ENCODE measurements at places on chromosomes 3 and 15.

DNA sequence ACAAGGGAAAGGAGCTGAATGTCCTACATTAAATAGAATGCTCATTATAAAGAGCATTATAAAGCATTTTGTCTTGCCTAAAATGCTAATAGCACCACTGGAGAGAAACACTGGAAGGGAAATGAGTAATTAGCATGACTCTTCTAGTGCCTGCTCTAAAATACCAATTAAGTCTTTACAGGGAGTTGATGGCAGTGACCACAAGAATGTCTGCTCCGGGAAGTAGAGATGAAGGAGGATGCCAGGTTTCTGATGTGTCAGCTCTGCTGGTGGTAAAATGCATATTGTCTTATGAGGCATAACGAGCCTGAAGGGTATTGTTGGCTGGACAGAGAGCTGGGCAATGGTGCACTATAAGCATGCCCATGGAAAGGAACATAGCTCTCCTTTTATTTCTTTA is 49.5 kb downstream of the MYLK start:
- DNase-seq = no peak

GRCh38 chr3:195522254-195523023 is 20.7 kb downstream of the PPP1R2 start:
- DNase-seq = no peak

DNA sequence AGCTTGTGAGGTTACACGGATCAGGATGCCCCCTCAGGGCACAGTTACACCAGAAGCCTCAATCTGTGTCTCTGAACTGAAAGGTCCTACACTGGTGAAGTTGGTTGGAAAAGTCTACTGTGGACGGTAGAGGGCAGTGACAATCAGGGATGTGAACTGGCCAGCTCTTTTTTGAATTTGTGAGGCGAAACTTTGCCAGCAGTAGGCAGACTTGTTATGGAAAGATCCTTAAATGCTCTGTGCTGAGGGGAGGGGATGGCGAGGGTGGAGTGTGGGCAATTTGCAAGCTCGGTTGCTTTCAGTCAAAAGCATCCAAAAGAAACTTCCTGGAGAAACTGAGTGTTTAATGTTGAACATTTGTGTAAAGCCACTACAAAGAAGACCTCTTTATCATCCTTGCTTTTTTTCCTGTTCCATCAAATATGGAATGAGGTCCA is 127.4 kb upstream of the ABHD17C start:
- DNase-seq = no peak

GRCh38 chr15:48550822-48551525 is 94.5 kb downstream of the FBN1 start:
- DNase-seq = no peak

- no peak for DNase-seq
Observed at GRCh38 chr3:41244620-41245336, 45.5 kb downstream of the CTNNB1 start.

GRCh38 chr3:87624860-87625259 is 348.5 kb upstream of the POU1F1 start:
- no peak for DNase-seq

DNA sequence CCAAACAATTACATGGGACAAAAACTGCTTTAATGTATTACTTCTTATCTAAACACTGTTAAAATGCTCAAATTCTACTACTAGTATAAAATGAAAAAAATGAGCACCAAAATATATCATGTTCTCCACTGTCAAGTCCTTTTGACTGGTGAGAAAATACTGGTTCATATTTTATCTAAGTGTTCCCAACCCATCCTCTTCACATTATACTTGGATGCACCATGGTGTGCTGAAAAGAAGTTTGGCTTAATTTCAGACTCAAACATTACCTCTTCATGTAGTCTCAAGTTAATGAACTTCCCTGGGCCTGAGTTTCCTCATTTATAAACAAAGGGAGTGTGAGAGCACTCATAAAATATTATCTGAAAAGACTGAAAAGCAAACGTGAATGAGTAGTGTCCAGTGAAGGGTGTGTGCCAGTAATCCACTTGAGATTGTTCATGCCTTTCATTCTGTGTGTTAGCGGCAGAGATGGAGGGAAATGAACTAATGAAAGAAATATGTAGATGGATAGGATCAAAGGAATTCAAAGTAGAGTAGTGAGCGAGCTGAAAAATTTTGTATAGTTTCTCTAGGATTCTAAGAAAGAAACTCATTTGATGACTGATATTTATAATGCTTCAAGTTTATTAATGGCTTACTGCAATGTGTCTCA is 263.2 kb downstream of the NLGN1 start:
- no peak for DNase-seq

- DNase-seq = no peak
Observed at GRCh38 chr3:130426206-130426605, 80.7 kb downstream of the COL6A5 start.

DNA sequence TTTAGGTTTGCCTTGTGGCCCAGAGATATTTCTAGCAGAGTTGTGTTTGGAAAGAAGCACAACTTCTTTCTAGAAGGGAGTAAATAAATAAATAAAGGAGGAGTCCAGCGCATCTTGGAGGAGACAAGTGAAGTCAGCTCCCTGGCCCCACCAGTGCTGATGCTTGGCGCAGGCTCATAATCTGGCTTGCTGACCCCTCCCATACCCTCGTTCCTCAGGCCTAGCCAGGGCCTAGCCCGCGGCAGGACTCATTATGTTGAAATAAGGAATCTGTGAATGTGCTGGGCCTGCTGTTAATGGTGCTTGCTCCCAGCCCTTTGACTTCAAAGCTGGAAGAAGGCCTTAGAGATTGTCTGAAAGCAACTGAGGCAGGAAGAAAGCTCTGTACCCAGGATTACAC is 3.1 kb downstream of the ZNF710 start:
- no peak for DNase-seq

- no peak for DNase-seq
Observed at GRCh38 chr15:36389107-36389506, 190.3 kb upstream of the CDIN1 start.

All from stimulated activated CD8-positive, alpha-beta memory T cell treated with anti-CD3 and anti-CD28 coated beads, Interleukin-4, amount 100 ng/mL, for 48 hours (primary cell).